DMS 273 treated with DMSO at 0.1 percent for 48 hours (cell line): ENCODE measurements at places on chromosomes 6 and 20.
A peak's percentile ranks its signal among the peaks of the same experiment; 100 is the strongest.

DNA sequence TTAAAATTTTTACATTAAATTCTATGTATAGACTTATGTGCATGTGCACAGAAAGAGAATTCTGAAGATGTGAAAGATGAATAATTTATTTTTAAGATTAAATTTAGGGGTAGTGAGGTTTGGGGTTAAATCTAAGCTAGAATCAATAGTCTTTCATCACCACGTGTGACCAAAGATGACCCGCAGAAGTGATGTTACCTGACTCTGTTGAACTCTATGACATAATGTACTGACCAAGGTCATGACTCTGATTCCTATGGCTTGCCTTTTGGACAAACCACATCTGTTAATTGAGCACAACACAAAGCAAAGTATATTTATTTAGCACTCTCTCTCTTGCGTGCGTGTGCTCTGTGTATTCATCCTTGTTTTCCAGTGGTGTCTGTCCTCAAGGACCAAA, 150.6 kb downstream of the BACH2 start:
- no peak for DNase-seq

DNA sequence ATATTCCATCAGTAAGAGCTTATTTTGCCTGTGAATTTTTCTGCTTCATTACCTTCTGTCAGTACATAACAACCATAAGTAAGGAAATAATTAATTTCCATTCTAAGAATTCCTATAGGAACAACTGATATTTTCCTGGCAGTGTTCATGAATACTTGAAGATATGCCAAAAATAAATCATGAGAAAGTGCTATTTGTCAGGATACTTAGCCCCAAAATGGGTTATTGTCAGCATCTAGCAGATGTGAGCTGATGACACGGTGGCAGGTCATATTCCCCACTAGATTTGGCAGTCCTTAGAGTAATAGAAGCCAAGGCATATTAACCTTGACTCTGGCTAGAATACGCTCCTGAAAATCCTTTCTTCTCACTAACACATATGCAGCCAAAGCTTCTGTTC, 43.2 kb upstream of the CRISP1 start:
- peak; percentile 27 for DNase-seq

- no peak for DNase-seq
These were observed 180.1 kb downstream of the SLC24A3 start for GRCh38 chr20:19392344-19393130.

DNA sequence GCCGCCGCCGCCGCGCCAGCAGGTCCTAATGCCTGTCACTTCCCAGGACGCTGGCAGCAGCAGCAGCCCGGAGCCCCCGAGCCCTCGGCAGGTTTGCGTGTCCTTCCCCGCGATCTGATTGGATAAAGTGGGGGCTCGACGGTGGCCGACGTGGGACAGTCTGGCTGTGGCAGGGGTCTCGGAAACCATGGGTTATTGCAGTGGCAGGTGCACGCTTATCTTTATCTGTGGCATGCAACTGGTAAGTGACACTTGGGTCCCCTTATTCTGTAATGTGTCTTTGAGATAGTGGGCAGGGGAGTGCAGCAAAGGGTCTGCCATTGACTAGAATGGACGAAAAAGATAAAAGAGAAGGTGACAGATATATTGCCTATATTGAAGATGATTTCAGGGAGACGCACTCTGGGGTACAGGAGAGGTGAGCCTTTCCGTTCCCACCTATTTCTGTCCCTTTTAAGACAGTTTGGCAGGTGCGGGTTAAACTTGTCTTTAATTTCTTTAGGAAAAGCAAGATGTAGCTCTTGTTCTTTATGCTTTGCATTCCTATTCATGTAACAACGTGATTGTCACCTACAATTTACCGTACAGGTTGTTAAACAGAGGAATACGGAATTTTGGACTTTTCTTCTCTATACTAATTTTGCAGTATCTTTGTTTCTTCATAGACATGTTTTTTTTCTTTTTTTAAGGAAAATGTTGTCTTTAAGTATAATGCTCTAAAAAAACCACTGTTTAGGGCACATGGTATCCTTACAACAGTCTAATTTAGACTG, 535 bp downstream of the NKAIN2 start:
- peak; percentile 8 for DNase-seq

DNA sequence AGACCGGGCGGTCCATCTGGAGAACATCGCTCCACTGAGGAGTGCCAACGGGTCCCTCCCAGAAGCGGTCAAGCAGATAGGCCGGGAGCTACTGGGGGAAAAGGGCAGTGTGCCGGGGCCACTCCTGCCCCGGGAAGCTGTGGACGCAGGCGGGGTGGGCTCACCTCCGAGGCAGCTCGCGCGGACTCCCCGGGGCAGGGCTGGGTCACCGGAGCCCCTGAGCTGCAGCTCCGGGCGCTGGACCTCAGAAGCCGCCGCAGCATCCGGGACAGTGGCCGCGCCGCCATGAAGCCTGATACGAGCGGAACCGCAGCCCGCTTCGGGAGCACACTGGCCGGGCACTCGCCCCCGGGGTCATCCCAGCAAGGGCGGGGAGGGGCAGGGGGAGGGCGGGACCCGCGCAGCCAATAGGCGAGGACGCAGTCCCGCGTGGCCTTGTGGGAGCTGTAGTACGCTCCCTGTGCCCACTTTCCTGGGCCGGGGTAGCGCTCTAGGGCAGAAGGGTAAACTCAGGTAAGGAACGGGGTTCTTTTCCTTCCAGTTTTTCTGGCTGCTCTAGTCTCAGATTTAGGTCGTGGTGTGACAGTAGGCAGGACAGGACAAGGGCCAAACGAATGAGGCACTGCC, at the start of gene MOCS1:
Gene MOCS1 (minus strand): TSS at position 332 of the 627 bp plus-strand sequence. CDS start 45 bp downstream, at position 287.
- DNase-seq, result no peak

- DNase-seq, result no peak
These were observed 19.8 kb upstream of the POLR1H start for GRCh38 chr6:30041221-30041620.

GRCh38 chr6:455835-456234, 64.3 kb downstream of the IRF4 start:
- no peak for DNase-seq
